Lung (tissue), 17 donors: ENCODE measurements at places on chromosomes 16 and 17. TPM values are rescaled to one million over a fixed set of nuclear protein-coding genes. Genes with fewer than 3 reads are reported as not detected.
A peak's percentile ranks its signal among the peaks of the same experiment; 100 is the strongest.

DNA sequence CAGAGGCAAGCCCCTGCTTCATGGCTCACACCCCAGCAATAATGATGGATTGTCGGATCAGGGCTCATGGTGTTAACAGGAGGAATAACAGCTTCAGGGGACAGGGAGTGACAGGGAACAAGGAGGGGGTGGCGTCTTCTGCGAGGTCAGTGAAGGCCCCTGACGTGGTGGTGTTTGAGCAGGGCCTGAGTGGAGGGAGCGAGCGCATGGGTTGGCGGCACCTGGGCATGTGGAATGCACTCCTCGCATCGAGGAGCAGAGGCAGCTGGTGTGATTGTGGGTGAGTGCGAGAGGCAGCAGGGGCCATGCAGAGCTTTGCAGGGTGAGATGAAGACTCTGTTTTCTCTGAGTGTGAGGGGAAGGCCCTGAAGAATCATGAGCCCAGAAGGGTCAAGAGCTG, 33.3 kb downstream of the CLUAP1 start:
- H3K36me3 ChIP-seq = peaks cover 6% of the 10 kb centered on the region
- DNase-seq = no peak
- H3K4me1 ChIP-seq = no peaks in the 10 kb centered on the region
- no peak overlapping the region for H3K4me3 ChIP-seq

- H3K4me1 ChIP-seq = no peaks in the 10 kb centered on the region
- no peak overlapping the region for H3K4me3 ChIP-seq
- H3K27ac ChIP-seq = no peak overlapping the region
Observed at GRCh38 chr17:20059728-20060188, 50.6 kb downstream of the SPECC1 start.

DNA sequence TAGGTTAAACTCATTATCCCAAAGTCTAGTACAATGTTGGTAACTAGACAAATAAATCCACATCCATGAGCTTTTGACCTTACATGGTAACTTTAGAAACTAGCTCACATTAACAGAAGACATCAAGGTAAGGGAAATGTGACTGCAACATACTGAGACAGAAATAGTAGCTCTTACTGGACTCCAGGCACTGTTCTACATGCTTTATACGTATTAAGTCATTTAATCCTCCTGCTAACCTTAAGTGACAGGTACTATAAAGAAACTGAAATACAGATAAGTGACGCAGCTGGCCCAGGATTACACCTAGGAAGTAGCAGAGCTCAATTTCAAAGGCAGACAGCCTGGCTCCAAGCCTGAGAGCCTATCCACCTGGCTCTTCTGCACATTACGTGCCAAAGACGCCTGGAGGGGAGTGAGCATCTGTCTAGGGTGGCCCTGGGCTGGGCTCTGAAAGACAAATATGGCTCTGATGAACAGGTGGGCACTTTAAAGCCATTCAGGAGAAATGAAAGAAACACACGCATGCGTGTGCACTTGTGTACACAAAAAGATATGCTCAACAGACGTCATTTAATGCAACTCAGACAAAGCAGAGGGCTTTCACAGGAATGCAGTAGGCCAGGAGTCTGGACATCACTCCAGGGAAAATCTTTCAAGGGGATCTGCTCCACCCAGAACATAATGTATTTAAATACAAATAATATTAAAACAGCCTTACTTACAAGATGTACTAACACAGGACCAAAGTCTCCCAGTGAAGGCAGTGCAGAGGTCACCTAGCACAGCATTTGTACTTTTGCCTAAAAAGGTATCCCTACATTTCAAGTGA, 4.4 kb downstream of the ZC3H7A start:
- peak; percentile 51 for DNase-seq
- H3K27me3 ChIP-seq = no peaks in the 10 kb centered on the region
- no peak overlapping the region for H3K4me3 ChIP-seq
- H3K27ac ChIP-seq = no peak overlapping the region

GRCh38 chr16:57041182-57042156, 50.9 kb upstream of the CPNE2 start:
- peaks cover 5% of the 10 kb centered on the region for H3K4me1 ChIP-seq
- no peak overlapping the region for H3K27ac ChIP-seq
- no peaks in the 10 kb centered on the region for H3K36me3 ChIP-seq
- H3K4me3 ChIP-seq = no peak overlapping the region
- no peaks in the 10 kb centered on the region for H3K27me3 ChIP-seq
- DNase-seq = no peak

DNA sequence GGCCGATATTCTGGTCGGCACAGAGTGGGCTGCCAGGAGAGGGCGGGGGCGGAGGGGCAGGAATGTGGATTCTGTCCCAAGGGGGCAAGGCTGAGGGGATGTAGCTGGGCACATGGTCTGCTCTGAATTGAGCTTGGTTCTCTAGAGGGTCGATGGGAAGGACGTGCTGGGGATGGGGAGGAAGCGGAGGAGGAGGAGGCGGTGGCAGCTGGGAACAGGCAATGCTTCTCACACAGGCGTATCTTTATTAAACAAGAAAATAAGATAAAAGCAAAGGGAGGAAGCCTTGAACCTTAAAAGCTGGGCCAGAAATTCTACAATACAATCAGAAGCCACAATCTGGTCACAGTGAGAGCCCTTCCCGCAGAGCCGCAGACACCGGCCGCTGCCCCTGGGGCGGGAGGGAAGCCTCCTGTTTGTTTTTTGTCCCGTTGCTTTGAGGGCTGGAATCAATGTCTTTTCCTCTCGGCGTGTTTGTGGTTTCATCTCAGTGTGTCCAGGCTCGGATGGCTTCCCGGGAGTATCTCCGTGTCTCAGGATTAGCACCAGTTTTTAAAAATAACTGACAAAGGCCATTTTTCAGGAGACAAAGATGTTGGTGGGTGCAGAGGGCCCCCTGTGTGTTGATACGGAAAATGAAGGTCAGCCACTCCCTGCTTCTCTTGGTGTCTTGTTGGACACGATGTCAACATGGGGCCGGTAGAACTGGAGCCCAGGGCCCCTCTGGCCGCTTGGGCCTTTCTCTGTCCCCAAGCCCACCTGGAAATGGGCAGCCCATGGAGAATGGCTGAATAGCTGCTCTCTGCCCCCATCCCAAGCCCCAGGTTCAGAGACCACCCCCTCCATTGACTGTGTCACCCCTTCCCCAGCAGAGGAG, 12.3 kb upstream of the SLC7A5 start:
- no peak overlapping the region for H3K27ac ChIP-seq
- no peaks in the 10 kb centered on the region for H3K27me3 ChIP-seq
- H3K4me1 ChIP-seq = no peaks in the 10 kb centered on the region
- DNase-seq = no peak
- H3K4me3 ChIP-seq = no peak overlapping the region

The KRTAP4-4 gene
- total RNA-seq = not detected

DNA sequence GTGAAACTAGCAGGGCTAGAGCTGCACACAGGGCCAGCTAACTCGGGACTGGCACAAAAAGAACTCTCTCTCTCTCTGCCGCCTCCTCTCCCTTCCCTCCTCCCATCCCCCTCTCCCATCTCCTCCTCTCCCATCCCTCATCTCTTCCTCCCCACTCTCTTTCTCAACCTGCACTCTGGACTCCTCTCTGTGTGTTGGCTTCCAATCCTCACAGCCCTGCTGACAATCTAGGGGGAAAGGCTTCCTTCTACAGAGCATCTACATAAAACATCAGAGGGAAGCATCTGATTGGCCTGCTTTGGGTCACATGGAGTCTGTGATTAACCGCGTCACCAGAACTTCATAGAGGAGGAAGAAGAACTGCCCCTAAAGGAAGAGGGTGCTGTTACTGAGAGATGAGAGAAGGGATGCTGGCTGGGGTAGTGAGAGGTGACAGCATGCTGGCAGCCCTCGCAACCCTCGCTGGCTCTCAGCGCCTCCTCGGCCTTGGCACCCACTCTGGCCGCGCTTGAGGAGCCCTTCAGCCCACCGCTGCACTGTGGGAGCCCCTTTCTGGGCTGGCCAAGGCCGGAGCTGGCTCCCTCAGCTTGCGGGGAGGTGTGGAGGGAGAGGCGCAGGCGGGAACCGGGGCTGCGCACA, 12.8 kb upstream of the ZFP90 start:
- no peaks in the 10 kb centered on the region for H3K4me1 ChIP-seq
- no peak overlapping the region for H3K27ac ChIP-seq
- no peaks in the 10 kb centered on the region for H3K36me3 ChIP-seq
